ENCODE measurements at places on chromosomes 4 and X.

DNA sequence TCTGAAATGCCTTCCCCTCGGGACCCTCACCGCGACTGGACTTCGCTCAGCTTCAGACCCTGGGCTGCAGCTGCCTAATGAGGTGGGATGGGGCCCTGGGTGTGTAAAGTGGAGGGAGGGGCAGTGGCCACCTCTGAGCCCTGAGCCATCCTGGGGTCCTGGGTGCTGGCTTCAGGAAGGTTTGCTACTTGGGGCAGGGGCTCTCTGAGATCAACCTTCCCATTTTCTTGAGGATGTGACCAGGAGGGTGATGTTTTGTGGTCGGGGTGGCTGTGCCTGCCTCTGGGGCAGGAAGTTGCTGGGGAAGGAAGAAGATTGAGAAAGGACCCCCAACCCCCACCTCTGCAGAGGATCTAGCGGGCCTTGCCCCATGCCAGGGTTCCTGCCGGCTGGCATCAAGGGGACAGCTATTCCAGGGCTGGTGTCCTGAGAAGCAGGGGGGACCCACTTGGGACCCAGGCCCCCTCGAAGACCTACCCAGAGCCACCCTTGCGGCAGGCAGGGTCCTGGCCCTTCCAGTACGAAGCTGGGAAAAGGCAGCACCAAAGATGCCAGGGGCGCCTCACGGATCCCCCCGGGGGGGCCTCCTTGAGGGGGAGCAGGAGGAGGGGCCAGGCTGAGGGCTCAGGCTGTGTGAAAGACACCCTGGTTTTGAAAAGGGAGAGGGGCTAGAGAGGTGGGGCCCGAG is 6.5 kb downstream of the SH3BP2 start:
- DNase-seq, result no peak

- DNase-seq, result no peak
Measured at GRCh38 chr4:97072666-97073065, 1070.6 kb downstream of the STPG2 start.

DNA sequence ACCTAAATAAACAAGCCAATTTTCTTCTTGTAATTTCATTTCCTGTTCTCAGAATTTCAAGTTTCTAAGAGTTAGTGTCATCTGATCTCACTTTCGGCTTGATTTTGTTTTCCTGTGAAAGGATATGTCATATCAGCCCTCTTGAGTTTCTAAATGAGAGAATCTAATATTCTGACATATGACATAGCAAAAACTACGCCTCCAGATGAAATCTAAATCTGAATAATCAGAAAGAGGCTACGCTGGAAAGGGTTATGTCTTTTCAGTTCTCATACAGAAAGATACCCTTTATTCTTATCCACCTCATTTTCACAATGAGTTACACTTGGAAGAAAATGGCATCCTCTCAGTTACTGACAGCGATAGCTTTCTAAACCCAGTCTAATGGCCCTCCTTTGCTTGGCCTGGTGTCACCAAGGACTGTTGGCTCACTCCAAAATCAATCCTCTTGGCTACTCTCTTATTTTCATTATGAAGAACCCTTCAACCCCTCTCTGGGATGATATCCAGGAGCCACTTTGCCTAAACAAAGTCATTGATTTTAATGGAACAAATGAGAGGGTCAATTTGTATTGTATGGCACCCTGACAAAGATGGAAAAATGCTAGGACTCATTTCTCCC is 65.6 kb downstream of the ASB9 start:
- no peak for DNase-seq

DNA sequence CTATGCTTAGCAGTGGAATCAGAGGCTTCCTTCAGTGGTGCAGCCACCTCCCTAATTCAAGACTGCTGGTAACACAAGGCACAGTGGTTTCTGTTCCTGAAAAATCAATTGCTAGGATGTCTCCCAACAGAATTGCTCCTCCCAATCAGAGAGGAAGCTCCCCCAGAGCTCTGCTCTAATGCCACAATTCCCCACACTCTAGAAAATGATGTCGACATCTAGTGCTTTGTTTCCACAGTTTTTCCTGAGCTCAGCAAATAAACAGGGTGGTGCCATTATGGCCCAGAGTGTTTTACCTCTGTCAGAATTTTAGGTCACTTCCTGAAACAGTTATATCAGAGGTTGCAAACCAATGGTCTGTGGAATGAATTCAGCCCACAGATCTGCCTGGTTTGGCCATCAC is 24.7 kb downstream of the TAB3 start:
- DNase-seq, result no peak

- no peak for DNase-seq
Measured at GRCh38 chr4:121421594-121421993, 40.8 kb upstream of the QRFPR start.

- no peak for DNase-seq
Measured at GRCh38 chr4:34767407-34767806, 1476.9 kb downstream of the ARAP2 start.

DNA sequence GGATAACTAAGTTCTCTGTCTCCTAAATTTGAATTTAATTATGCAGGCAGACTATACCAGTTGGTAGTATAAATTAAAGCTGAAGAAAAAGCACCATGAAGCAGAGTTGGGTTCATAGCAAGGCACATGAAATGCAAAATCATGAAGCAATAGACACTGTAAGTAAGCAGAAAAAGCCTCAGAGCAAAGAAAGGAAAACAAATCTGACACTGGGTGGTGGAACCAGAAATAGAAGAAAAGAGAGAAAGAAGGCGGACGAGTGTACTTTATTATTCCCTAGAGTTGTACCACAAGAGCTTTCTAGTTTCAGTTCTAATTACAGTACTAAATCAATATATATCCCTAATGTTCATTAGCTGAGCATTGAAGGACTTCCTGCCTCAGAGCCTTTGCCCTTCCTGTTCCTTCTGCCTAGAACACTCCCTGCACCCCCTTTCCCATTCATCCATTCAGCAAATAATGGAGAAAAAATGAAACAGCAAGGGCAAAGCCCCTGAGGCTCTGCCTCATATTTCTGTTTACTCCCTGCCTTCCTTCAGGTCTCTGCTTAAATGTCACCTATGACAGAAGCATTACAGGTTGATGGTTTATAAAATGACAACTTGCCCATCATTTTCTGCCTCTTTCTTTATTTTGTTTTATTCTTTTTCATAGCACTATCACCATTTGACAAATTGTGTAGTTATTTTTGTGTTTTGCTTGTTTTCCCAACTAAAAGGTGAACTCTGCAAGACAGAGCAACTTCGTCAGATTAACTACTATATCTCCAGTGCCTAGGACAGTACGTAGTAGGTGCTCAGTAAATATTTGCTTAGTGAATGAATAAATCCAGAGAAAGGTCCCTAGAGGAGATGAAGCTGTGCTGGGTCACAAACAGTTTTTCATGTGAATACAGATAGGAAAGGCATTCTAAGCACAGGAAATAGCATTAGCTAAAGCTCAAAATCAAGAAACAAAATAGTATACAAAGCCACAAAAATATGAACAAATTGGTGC is 154.0 kb upstream of the RASGEF1B start:
- no peak for DNase-seq

DNA sequence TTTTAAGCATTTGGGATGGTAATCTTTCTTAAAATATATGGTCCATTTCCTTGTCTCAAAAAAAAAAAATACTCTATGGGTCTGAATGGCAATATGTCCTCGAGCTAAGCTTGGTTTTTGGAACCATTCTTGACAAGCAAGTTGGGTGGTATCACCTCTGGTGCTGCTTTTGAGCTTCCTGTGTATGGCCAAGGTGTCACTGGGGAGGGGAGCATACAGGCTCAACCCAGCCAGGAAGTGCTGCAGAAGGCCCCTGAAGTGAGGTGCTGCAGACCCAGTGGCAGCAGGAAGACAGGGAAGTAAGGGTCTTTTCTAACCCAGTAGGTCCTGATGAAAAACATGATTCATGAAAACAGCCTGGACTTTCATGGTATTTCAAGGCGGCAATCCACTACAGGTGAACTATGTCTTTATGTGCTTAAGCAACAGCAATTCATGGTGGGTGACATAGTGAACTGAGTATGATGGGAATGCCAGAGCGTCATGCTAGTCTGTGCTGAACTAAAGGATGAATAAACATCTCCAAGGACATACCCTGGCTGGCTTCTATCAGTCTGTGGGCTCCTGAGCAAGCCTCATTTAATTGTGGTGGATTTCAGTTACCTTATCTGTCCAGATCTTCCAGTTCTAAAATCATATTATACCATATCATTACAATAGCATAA is 15.1 kb downstream of the TRAPPC2 start:
- DNase-seq, result no peak

- DNase-seq, result no peak
Measured at GRCh38 chrX:20229155-20229554, 37.6 kb downstream of the RPS6KA3 start.

DNA sequence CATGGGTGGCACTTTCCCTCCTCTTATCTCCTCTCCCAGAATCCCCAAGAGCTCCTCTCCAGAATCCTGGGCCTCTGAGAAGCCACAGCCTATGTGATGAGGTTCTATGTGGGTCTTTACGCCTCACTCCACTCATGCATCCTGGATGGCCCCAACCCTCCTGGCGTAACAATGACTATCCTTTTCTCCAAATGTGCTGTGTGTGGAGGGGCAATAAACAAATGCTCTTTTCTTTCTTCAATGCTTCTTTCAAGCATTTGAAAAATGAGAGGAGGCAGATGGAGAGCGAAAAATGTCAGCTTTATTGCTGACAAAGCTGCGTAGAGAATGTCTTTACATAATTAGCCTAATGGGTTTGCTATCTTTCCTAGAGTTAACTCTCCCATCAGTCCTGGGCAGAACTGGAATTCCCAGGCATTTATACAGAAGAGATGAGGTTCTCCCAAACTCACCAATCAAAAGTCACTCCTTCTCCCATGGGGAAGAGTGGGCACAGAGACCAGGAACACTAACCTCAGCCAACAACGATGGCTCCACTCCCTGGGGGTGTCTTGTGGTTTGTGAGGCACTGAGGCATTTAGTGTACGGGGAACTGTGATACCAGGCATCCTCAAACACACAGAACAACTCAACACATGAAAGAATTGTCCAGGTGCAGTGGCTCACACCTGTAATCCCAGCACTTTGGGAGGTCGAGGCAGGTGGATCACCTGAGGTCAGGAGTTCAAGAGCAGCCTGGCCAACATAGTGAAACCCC is 118.9 kb upstream of the SLC34A2 start:
- no peak for DNase-seq

GRCh38 chrX:110276778-110277177 is 41.1 kb downstream of the AMMECR1 start:
- no peak for DNase-seq

GRCh38 chr4:165873298-165874071 is 448 bp downstream of the TLL1 start:
- DNase-seq, result peak; percentile 45

DNA sequence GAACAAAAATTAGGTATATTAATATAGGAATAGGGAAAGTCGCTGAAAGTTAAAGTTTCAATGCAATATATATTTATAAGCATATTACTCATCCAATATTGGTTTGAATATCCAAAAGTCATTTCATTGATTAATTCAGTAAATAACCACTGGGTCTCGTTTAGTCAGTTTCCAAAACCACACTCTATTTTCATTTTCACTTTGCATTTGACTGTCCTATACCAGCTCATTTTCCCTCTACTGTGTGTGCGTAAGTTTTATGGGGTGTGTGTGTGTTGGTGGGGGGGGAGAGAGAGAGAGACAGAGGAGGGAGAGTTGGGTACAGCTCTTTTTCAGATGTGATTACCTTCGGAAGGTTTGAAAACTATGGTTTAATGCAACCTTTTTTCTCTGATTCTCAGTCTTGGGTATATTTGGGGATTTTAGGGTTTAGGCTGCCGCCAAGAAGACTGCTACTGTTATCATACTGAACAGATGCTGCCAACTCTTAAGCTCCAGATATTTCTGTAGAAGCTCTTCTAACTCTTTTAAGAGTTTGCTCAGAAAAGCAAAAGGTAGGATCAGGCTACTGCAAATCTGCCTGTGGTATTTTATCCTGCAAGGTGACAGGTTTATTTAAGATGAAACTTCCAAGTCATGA is 1427.4 kb downstream of the PCDH7 start:
- no peak for DNase-seq

GRCh38 chr4:101850698-101851097 is 60.2 kb downstream of the BANK1 start:
- no peak for DNase-seq

GRCh38 chrX:24999511-24999910 is 16.3 kb downstream of the ARX start:
- no peak for DNase-seq

DNA sequence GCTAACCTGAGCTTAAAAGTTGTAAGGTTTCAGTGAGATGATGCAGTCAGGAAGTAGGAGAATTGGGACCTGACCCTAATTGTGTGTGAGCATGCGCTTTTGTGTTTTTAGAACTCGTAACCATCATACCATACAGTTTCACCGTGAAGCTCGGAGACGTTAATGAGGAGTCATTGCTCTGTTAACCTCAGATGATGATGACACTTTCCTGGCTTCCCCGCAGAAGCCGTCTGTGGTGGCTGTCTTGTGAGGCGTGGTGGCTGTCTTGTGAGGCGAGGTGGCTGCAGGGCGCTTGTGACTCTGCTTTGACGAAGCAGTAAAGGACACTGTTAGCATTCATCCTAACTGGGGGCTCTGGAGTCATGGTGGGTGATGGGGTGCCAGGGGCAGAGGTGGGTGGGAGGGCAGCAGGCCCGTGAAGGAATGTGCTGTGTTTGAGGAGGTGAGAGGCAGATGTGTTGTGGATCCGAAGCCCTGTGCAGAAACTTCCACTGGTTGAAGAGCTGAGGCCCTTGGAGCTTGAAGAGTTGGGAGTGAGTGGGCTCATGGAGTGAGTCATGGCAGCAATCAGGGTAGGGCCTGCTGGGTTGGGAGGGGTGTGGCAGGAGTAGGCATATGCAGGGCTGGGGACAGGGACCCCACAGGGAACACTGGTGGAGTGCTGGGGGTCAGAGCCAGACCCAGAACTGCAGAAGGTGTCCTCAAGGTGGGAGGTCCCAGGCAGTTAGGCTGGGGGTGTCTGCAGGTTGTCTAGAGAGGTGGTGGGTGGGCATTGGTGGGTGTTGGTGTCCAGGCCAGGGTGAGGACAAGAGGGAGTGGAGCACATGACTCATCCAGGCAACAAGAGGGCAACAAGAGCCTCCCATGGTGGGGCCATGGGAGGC is 57.4 kb downstream of the NSD2 start:
- DNase-seq, result no peak

DNA sequence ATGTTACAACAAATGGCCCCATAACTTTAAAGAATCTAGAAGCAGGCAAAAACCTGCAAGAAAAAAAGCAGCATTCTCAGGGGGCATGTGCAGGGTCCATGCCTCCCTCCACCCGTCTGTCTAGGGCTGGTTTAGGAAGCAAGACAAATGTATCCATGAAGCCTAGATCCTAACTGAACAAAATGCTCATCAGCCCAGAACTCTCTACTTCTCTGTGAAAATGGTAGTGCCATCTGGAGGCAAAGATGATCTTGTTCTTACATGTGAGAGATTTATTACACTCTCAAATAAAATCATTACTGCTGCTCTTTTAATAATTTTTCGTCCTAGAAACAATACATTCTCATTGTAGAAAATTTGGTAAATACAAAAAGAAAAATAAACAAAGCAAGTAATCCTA is 26.7 kb downstream of the NR3C2 start:
- DNase-seq, result no peak

GRCh38 chr4:81565142-81565870 is 93.6 kb upstream of the RASGEF1B start:
- no peak for DNase-seq

GRCh38 chrX:9635368-9635767 is 130.3 kb downstream of the GPR143 start:
- DNase-seq, result no peak

GRCh38 chr4:45004847-45005565 is 278.6 kb upstream of the GNPDA2 start:
- DNase-seq, result no peak

All from RWPE1 (cell line).